ENCODE measurements at places on chromosomes 13 and 19. TPM values are rescaled to one million over a fixed set of nuclear protein-coding genes. Genes with fewer than 3 reads are reported as not detected.

ZNF99 gene
- not detected for total RNA-seq

PINLYP gene
- total RNA-seq = 3.7 TPM

- DNase-seq = no peak
These were observed 396.7 kb upstream of the GPC6 start for GRCh38 chr13:92829930-92830329.

ZNF787 gene
- 25.3 TPM for total RNA-seq

GRCh38 chr13:100734194-100734720, 59.7 kb upstream of the TMTC4 start:
- DNase-seq = no peak

DNA sequence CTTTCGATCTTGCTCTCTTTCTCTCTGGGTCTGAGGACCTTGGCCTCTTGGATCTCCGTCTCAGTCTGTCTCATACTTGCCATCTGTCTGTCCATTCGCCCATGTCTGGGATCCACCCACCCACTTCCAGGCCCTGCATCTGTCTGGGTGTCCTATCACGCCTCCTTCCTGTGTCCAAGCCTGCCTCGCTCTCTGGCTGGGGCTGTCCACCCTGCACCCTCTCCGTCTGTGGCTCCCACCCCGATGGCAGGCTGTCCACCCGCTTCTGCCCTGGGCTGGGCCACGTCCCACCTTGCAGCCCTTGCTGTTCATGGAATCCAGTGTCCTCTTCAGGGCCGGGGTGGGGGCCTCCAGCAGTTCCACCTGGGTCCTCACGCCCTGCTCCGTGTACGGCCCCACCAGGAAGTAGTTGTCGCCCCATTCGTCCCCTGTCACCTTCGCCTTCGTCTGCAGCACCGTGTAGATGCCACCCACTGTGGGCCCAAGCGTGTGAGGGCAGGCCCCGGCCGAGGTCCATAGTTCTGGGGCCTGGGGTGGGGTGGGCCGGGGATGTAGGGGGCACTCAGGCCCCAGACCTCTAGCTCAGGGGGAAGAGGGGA, 2.0 kb downstream of the GYS1 start:
- no peak for DNase-seq

DNA sequence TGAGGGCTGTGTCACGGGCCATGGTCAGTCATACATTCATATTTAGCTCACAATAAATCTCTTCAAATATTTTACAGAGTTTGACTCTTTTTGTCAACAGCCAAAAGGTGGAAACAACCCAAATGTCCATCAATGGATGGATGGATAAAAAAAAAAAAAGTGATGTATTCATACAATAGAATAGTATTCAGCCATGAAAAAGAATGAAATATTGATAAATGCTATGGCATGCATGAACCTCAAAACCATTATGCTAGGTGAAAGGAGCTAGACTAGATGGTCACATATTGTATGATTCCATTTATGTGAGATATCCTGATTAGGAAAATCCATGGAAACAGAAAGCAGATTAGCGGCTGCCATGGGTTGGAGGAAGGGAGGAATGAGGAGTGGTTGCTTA, 16.2 kb downstream of the ADGRE2 start:
- DNase-seq = no peak

DNA sequence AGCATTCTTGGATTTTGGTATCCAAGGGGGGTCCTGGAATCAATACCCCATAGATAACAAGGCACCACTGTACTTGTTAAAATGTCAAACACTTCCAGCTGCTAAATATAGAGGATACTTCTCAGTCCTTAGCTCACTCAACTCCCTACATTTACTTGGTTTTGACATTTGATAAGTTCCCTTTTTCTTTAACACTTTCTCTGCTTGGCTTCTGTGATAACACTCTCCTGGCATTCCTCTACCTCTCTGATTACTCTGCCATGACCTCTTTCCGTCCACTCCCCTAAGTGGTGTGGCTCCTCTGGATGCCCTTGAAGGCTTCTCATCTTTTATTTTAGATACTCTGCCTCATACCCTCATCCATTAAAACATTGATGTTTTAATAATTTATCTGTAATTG, 65.2 kb downstream of the MICU2 start:
- DNase-seq = no peak

DNA sequence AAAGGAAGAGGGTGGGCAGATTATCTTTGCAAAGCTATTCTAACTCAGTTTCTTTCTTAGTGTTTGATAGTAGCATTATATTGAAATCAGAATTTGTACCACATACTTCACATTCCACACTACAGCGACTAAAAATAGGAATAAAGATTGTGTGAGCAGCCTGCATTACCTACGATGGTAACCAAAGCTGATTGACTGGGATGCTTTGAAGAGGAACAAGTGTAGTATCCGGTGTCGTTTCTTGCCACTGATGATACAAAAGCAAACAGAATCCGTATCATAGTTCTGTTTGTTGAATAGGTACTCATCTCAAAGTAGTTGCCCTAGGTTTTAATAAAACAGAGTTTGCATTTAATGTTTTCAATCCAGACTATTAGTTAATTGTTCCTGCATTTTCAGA, 51.2 kb downstream of the FLT3 start:
- no peak for DNase-seq

DNA sequence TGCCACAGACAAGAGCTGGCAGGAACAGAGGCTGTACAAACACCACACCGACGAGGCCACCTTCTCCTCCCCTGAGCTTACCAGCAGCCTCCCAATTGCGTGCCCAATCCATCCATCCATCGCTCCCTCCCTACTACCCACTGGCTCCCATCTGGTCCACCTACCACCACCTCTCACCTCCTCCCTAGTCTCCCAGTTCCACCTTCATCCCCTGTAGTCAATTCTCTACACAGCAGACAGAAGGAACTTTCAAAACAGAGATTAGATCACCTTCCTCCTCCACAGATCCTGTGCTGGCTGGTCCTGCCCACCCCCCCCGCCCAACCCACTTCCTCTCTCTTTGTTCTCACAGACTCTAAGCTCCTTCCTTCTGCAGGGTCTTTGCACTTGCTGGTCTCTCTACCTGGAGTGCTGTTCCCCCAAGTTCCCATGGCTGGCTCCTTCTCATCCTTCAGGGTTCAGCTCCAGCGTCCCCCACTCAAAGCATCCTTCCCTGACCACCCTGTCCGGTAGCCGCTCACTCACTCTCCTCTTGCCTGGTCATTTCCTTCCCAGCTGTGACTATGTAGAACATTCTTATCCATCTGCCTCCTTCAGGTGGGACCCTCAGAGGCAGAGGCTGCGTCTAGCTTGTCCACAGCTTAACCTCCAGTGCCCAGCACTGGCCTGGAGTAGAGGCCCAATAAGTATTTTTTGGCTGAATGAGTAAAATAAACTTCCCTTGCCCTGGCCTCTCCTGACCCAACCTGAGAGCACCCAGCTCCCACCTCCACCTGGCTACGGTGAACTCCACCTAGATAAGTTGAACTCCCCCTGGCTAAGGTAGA, 23.0 kb downstream of the PIN1 start:
- DNase-seq = peak; percentile 41

ZNF543 gene
- total RNA-seq = 4.3 TPM

- no peak for DNase-seq
These were observed 343.0 kb downstream of the PCDH9 start for GRCh38 chr13:66887088-66887487.

GJA3 gene
- 0.29 TPM for total RNA-seq

DNA sequence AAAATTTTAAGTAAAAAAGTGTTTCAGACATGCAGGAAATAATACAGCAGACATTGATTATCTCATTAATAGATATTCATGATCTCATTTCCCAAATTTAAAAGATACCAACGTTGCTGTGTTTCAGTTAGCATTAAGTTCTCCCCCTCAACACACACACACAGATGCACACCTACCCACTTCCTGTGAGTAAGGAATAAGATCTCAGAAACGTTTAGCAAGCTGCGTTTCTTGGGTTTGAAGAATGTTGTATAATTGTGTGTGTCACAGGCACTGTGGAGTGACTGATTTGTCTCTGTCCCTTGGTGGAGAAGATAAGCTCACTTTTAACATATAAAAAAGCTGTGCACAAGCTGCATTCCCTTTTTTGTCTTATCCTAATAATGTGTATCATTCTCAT, 196.8 kb downstream of the PDS5B start:
- peak; percentile 29 for DNase-seq

HS6ST3 gene
- not detected for total RNA-seq

RFX1 gene
- 15.2 TPM for total RNA-seq

GRCh38 chr13:111844222-111844671, 222.7 kb upstream of the SOX1 start:
- DNase-seq = no peak

ZNF836 gene
- 12.8 TPM for total RNA-seq

- DNase-seq = no peak
These were observed 28.9 kb downstream of the FAAP24 start for GRCh38 chr19:33000910-33001309.

DNA sequence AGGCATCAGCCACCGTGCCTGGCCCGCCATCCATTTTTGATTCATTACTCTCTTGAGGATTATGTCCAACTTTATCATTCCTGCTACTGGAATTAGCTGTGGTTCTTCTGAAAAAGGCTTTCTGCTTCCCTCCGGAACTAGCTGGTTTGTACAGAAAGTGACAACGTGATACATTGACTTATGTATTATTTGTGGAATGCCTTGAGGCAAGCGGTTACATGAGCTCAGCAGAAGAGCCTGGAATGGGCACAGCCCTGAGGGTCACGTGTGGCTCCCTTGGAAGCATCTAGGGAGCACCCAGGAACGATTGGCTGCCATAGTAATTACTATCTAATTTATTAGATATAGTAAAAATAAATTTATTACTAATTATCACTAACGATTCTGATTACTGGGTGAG, 14.4 kb upstream of the RETN start:
- DNase-seq = no peak

CPB2 gene
- total RNA-seq = not detected
